GOT3 (cell line): ENCODE measurements at places on chromosomes 7 and 10.
A peak's percentile ranks its signal among the peaks of the same experiment; 100 is the strongest.

DNA sequence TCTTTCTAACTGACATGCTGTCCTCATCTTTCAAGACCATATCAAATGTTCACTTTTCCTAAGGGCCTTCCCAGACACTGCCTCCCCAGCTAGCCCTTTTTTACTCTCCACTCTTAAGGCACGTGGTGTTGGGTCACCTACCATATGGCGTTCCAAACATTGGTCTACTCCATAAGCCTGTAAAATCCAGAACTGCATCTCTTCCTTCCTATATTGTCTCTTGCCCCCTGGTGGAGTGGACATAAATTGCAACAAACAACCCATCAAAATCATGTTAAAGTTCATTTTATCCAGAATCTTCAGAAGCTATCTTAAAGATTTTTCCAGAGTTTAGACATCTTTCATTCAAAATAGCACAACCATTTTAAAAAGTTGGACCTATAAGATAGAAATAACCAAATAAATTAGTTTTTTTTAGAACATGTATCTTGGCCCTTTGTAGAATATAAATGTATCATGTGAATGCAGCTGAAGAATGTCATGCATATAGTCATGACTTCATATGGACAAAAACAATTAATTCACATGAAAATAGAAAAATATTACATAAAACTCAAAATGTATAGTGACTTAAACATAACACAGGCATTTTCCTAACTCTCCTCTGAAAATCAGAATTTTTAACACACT is 180.6 kb upstream of the CHRM2 start:
- no peak for DNase-seq

DNA sequence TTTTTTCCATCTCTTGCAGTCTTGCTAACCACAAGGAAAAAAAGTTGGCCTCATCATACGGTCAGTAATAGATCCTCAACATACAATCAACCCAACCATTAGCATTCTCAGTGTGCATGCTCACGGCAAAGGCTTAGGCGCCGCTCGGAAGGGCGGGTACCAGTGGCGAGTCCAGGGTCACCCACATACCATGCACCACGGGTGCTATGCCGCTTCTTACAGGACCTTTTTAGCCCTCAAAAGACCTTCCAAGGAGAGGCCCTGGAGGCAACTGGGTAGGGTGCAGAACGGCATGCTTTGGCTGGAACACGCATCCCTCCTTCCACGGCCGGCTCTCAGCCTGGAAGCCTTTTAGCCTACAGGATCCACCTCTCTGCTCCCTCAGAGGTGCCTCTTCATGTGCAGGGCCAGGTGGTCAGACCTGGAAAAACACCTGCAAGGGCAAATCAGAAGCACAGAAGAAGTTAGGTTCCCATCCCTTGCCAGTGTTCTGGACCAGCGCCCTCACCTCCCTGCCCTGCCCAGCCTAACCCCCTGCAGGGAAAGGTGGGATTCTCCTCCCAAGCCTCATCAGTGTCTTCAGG is 5.8 kb downstream of the KLF6 start:
- DNase-seq: no peak

DNA sequence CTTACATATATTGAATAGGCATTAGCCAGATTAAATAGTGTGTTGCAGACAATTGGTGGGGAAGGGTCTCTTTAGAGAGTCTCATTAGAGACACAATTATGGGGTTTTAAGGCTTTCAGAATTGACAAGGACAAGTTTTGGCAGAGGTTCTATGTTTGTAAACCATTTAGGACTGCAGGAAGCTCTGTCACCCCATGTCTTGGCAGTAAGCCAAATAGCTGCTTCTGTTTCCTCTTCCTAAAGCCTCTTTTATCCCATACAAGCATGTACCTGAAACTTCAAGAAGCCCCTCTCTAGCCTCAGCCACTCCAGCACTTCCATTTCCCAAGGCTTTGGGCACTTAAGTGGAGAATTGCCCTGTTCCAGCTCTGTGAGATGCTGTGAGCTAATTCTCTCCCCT is 21.8 kb upstream of the LRRC4 start:
- no peak for DNase-seq

GRCh38 chr10:112227331-112227987 is 43.9 kb upstream of the GPAM start:
- peak; percentile 40 for DNase-seq

GRCh38 chr7:150339409-150339809 is 2.0 kb downstream of the RARRES2 start:
- DNase-seq: no peak

DNA sequence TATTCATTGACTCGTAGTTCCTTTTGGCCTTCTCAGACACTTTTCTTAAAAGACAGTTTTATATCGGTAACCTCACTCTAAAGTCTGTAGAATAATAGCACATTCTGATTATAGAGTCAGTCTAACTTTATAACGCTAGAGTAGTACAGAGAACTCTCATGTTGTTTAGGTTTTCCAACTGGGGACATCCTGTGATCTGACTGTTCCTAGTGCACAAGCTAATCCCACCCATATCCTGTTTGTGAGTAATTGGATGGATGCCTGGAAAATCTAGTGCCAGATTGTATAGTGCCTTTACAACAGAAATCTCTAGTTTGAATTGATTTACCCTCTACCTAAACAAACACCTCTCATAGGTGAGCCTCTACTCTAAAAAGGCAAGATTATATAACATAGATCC is 107.4 kb downstream of the ZEB1 start:
- no peak for DNase-seq

GRCh38 chr10:101651336-101651735 is 43.6 kb downstream of the FBXW4 start:
- DNase-seq: no peak

GRCh38 chr7:22990588-22990949 is 23.4 kb downstream of the HYCC1 start:
- DNase-seq: no peak

DNA sequence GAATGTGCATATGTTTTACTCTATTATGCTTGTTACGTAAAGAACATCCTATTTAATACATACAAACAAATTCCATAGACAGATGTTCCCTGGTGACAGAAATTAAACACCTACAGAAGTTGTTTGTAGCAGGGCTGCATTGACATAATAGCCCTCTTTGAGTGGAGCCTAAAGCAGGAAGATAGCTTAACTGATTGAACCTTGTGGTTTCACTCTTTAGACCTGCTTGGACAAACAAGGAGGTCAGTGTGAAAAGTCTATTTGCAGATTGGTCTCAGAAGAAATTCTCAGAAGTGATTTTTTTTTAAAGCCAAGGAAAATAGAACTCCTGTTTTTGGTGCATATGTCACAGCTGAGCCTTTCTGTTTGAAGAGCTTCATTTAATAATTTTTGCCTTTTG is 121.3 kb downstream of the PPP1R9A start:
- DNase-seq: no peak
